ENCODE measurements at places on chromosomes 7 and 10.

DNA sequence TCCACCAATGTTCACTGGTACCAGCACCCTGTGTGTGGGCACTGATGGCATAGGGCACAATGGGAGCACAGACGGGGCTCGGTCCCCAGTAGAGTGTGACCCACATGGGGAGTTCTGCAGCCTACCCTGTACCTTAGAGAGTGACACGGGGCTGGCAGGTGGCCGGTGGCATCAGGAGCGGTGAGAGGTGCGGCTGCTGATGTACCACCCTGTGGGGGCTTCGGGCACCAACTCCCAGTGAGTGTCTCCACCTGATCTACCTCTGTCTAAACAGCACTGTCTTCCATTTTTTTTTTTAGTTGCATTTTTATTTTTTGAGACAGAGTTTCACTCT, 4.1 kb downstream of the JAKMIP3 start:
- no peak for DNase-seq

- DNase-seq = no peak
These were observed 5.7 kb upstream of the GLCCI1 start for GRCh38 chr7:7962851-7963250.

DNA sequence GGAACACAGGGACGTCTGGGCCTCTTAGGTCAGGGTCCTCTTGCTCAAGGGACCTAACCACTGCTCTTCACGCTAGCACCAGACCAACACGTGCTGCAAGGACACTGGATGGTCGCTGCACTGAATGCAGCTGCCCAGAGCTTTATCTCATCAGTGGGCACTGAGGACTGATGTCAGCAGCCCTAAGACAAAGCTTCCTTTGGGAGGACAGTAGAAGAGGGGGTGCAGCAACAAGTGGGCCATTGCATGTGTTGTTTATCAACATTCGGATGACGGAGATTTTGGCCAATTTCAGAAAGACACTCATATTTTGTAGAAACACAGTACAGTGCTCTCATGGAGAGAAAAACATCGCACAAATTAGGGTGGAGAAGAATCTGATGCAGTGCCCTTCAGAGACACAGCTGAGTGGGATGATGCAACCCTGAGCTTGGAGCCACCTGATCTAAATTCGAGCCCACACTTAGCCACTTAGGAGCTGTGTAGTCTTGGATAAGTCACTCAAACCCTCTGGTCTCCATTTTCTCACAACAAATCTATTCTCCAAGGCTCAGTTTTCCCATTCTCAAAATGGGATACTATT, 1.7 kb downstream of the OPALIN start:
- DNase-seq = no peak

- no peak for DNase-seq
These were observed 46.8 kb downstream of the TET1 start for GRCh38 chr10:68606918-68607317.

DNA sequence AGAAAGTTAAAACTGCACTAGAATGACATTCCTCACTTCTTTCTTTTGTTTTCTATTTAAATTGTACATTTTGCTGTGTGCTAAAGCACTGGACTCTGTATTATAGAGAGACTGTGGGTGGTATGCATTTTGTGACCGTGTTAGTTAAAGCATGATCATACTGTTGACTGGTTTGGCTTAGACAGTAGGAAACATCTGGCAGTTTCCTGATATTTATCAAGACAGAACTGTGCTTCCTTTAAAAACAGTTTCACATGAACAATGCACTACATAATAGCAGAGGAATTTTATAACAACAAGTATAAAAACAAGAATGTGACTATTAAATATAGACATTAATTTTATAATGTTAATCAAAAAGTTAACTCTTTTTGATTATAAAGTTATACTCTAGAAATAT, 23.1 kb downstream of the GNG11 start:
- DNase-seq = no peak

DNA sequence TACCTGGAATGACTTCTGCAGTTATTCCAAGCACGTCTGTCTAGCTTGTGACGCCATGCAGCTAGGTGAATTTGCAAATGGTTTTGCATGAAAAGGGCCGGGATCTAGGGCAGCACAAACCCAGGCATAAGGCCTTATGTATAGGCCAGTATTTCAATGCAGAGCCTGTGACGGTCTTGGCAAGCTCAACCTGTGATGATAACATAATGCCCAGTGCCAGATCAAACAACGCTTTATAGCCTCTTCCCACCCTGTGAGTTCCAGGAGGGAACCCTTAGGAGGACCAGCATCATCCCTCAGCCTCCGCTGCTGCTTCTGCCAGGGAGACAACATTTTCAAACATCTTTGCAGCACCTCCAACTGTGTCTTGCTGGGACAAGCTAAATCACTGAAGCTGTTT, 390.7 kb downstream of the INHBA start:
- no peak for DNase-seq

DNA sequence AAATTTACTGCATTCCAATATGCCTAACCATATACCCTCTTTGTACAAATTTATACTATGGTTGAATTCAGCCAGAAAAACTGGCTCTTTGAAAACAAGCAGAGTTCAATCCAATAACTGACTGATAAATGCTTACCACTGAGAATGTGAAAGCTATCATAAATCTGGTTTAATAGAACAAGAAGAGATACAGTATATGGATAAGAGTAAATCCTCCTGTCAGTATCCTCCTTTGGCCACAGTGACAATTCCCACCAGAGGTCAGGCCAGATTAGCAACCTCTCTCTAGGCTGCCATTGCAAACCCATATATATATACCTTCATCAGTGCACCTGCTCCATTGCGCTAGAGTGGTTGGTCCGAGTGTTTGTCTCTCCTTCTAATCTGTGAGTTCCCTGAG, 647.2 kb downstream of the GRM8 start:
- no peak for DNase-seq

DNA sequence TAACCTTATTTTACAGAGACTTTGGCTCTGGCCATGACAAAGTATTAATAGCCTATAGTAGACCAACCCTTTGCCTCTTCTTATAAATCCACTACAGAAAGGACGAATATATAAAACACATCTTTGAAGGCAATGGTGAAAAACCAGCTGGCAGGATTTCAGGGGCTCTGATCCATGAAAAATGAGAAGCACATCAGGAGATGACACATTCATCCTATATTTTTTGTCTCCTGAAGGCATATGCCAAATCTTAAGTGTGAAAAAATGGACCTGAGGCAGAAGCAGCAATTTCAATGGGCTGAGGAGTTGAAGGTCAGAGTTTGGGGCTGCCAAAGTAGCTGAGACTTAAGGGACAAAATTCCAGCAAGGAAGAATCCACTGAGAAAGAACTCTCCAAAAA, 14.4 kb downstream of the RNF216 start:
- DNase-seq = no peak

DNA sequence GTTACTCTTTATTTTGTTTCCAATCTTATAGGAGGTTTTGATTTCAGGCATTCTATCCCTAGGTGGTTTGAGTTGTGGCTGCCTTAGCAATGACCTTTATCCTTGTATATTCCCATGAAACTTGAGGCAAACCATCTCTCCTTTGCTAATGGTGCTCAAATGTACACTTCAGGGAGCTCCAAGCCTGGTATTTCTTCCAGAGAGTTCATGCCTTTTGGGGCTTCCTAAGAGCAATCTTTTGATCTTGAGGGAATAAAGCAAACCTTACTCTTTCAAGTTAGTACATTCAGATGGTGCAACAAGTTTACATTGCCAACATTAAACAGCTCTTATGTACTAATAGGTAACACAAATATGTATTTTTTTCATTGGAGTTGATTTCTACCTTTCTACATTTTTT, 3.4 kb upstream of the GNAT3 start:
- DNase-seq = no peak

DNA sequence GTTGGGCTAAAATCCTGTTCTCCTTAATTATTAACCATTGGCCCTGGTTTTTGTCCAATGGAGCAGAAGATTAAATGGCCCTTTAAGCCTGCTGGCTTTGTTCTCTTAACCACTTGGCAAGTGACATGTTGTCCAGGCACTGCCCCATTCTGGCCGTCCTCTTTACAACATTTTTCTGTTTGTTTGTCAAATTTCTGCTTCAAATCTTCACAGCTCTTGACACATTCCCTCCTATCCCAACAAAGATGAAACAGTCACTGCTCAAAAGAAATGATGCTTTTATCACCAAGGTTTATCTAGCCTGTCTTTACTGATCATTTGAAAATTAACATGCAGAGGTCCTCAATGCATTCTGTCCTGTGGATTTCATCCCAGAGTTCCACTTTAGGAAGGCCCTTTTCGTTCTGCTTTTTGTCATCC, 700.4 kb downstream of the KCNMA1 start:
- peak; percentile 50 for DNase-seq

DNA sequence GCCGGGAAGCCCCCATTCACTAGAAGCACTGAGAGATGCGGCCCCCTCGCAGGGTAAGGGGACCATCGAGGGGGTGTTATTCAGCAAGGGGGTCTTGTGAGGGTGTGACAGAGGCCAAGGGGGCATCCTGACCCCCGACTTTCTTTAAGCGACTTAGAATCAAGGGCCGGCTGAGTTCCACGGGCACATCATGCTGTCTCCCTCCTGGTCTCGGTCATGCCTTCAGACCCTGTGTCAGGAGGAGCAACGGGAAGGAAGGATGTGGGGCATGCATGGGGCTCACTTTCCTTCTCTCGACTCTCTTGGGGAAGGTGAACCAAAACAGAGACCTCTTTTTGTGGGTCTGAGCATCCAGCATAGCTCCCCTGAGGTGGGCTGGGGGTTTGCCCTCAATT, 2.5 kb downstream of the ACSL5 start:
- DNase-seq = no peak

GRCh38 chr10:93198401-93199131, 124.9 kb downstream of the CYP26A1 start:
- no peak for DNase-seq

DNA sequence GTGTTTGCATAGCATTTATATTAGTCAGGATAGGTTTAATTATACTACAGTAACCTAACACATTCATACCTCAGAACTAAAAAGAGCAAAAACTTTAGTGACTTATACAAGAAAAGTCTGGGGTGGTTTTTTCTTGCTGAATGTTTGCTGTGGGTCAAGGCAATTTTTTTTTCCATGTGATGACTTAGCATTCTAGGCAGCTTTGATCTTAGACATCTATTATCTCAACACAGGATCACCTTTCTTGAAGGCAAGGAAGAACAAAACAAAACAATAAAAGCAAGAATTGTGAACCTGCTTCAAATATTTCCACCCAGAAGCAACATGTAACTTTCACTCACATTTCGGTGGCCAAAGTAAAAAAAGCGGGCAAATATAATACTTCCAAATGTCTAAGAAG, 20.7 kb upstream of the CBLL1 start:
- no peak for DNase-seq
